ENCODE measurements at places on chromosomes 2 and 18.

GRCh38 chr18:57149531-57149930 is 2.6 kb downstream of the BOD1L2 start:
- DNase-seq: peak; percentile 40

DNA sequence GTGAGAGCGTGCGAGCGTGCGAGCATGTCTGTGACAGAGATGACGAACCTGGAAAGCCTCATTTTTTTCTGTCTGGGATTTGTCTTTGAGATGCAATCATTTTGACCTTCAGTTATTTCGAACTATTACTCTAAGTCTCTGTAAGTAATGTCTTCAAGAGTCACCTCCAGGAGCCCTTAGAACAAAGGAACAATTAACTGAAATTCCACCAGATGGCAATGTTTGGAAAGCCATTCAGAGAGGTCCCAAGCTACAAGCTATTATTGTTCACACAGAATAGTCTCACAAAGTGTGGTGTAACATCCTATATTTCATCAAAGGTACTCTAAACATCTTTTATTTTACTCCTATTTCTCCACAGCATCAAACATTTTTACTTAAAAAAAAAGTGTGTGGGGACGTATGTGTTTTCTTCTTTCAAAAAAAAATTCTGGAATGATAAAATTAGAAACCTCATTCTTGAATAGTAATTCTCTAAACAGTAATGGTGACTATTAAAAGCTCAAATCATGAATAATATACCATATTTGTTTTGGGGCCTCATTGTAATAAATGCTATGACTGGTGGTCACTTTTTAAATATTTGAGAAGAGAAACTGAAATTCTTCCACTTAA is 35.1 kb upstream of the MAPRE2 start:
- DNase-seq: peak; percentile 81

- DNase-seq: no peak
These were observed 473.7 kb upstream of the SALL3 start for GRCh38 chr18:78505851-78506461.

DNA sequence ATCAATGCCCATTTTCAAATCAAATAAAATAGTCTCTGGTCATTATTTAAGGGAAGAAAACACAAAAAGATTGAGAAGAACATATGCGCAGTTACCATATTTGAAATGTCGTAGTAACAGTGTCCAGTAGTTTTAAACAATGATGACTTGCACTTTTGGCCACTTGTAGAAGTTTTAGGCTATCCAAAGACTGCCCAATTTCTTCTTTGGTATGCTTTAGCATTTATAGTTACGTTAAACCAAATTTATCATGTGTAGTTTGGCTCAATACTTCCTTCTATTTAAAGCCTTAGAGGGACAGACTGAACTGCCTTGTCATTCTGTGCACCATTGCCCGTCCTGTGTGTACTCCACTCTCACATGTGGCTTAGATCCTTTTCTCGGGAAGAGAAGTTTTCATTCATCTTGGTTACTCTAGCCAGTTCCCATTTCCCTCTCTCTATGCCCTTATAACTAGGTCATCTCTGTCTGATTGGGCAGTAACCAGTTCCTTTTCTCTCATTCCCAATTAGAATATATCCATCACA is 84.8 kb upstream of the TTN start:
- DNase-seq: no peak

GRCh38 chr18:24976502-24976901 is 375.5 kb downstream of the ZNF521 start:
- no peak for DNase-seq

DNA sequence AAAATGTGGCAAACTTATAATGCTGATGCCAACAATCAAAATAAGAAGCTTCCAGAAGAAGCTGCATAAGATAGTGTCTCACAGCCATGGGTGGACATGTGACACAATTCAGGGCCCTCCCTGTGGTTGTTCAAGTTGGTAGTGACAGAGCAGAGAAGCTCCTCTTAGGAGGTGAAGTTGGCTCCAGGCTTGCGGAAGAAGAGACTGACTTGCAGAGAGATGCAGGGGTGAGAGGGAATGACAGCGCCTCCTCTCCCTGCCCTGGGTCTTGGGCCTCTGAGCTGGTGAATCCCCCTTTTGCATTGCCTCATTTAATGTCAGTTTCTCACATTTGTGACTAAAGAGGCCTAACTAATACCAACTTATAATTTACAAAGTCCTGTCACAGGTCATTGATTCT is 23.0 kb upstream of the RHOB start:
- no peak for DNase-seq

DNA sequence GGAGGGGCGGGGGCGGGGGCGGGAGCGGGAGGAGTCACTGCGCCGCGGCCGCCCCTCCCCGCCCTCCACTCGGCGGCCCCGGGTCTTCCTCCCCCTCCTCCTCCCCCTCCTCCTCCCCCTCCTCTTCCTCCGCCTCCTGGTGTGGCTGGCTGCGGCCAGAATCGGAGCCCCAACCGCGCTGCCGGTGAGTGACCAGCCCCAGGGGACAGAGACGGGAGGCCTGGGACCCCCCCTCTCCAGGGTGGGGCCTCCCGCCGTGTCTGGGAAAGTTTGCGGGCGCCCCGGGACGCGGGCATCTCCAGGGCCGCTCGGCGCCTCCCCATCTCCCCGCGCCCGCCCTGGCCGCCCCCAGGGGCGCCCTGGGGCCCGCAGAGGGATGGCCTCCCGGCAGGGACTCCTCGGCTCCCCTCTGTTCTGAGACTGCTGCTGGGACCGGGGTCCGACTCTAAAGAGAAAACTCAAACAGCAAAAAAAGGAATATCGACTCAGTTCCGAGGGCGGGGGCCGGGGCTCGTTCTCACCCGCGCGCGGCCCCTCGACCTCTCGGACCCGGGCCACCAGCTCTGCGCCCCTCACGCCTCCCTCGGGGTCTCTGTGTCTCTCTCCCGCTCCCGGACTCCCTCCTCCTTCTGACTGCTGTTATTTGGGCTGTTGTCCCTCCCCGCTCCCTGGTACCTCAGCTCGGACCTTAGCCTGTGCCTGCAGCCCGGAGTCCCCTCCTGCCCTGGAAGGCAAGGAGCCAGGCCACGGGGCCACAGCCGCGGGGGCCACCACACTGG is at the start of gene STON1:
Gene STON1 (plus strand): TSS at position 122 of the 779 bp plus-strand sequence. CDS start 50,480 bp downstream, outside the sequence.
- DNase-seq: peak; percentile 38

DNA sequence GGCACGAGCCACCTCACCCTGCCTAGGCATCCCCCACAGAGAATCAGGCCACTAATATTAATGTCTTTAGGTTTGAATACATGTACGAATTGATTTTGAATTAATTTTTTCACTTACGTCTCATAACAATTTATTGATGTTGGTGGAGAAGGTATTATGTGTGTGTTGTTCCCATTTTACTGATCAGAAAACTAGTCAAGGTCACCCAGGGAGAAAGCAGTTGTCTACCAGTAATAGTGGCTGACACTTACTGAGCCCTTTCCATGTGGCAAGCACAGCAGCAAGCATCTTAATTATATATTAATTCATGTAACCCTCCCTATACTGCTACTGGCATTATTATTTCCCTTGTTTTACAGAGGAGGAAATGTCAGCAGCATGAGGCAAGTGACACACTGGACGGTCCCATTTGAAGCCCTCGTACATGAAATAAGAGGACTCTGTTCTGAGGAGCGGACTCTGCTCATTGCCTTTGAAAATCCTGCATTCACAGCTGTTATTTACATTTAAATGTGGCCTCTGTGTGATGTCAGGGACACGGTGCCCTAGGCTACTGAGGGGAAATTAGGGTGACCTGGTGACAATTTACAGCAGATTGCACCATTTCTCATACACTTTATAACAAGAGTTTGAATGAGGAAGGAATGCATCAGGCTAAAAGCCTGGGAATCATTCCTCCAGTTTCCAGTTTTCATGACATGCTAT is 30.9 kb upstream of the KCNE4 start:
- DNase-seq: no peak

DNA sequence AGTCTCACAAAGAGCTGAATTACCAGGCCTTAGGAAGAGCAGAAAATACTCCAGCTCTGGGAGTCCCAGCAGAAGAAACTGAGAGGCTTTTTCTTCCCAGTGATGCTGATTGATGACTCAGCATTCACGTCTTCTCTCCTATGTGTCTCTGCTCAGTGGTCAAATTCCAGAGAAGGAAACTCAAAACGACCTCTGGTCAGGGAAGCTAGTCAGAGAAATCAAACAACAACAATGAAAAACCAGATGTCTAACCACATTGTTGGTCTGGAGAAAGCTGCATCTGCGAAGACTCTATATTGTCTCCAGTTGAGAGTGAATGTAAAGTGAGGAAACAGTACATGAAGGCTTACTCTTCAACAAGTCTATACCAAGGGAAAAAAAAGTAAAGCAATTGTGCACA is 28.6 kb upstream of the CERS6 start:
- no peak for DNase-seq

DNA sequence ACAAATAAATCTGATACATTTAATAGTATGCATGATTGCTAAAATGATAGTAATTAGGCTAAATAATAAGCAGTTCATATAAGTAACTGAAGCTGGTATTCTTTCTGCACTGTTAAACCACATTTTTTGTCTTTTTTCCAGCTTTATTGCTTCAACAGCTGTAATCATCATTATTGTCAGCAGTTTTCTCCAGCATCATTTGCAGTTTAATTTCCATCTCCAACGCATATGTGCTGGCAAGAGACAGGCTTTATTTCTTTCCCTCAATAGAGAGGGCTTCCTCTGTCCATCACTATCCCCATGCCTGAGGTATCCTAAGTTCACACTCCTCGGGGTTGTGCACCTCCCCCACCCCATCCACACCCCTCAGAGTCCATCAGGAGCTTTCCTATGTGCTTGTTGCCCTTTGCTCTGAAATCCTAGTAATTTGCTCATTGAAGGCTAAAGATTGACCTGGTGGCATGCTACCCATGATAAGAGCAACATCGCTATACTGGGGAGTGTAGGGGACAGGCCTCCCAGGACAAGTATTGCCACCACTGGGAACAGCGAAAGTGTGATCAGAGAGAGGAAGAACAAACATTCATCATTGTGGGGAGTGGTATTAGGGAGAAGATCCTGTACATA is 37.1 kb downstream of the B4GALT6 start:
- DNase-seq: no peak

DNA sequence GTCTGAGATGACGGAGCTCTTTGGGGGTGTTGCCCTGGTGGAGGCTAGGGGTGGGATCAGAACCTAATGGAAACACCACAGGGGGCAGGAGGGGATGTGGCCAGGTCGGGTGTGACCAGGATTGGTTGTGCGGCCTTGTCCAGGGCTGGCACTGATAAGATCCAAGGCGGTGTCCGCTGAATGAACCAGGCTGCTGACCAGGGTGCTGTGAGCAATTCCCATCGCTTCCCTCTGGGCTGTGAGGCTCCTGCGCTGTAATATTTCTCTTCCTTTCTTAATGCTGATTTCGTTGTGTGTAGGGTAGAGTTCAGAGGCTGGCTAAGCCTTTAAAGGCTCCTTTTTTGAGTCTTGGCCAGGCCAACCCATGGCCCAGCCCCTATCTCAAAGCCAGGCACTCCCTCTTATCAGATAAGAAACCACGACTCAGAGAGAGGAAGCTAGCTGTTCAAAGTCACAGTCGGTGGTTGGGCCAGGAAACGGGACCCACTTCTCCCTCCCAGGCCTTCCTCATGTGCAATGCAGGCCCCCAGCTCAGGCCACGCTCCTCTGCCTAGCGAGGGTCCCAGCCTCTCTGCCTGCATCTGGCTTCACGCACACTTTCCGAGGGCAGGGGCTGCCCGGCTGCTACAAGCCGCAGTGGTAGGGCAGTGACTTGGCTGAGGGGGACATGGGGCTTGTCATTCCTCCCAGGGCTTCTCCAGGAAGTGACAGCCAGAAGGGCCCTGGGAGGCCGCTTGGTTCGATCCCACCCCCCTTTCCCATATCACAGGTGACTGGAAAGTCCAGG is 26.0 kb upstream of the FOSL2 start:
- DNase-seq: peak; percentile 97

GRCh38 chr2:206127656-206128055 is 31.6 kb downstream of the NDUFS1 start:
- peak; percentile 14 for DNase-seq

DNA sequence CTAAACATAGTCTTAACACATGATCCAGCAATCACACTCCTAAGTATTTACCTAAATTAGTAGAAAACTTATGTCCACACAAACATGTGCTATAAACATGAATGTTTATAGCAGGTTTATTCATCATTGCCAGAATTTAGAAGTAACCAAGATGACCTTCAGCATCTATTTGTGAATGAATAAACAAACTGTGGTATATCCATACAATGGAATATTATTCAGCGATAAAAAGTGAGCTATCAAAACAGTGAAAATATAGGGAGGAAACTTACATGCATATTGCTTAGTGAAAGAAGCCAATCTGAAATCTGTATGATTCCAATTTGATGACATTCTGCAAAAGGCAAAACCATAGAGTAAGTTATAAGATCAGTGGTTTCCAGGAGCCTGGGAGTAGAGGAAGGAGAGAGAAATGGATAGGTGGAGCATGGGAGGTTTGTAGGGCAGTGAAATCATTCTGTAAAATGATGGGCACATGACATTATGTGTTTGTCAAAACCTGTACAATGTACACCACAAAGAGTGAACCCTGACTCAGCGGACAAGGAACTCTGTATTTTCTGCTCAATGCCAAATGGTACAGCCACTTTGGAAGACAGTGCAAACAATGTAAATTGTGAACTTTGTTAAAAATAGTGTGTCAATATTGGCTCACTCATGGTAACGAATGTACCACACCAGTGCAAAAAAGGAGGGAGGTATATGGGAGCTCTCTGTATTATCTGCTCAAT is 61.9 kb upstream of the IGFBP2 start:
- no peak for DNase-seq

- DNase-seq: no peak
These were observed 122.1 kb upstream of the RMDN2 start for GRCh38 chr2:37802899-37803379.

- DNase-seq: no peak
These were observed 254.7 kb downstream of the PTPRM start for GRCh38 chr18:7821784-7822183.

GRCh38 chr2:207395535-207396251 is 134.1 kb upstream of the CREB1 start:
- no peak for DNase-seq

DNA sequence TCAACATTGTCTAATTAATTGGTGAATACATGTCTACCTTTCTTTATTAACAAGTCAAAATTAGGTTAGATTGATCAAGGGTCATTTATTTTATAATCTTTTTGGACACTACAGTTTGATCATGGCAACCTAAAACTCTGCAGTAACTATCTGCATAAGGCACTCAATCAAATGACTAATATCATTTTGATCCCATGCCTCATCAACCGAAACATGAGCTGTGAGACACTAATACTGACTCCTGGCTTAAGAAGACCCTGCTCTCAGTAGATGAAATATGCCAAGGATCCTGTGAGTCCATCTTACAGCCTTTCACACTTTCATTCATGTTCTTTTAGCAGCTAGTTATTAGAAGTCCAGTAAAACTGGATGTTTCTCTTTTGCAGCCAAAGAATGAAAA is 169.4 kb upstream of the CAVIN2 start:
- no peak for DNase-seq

DNA sequence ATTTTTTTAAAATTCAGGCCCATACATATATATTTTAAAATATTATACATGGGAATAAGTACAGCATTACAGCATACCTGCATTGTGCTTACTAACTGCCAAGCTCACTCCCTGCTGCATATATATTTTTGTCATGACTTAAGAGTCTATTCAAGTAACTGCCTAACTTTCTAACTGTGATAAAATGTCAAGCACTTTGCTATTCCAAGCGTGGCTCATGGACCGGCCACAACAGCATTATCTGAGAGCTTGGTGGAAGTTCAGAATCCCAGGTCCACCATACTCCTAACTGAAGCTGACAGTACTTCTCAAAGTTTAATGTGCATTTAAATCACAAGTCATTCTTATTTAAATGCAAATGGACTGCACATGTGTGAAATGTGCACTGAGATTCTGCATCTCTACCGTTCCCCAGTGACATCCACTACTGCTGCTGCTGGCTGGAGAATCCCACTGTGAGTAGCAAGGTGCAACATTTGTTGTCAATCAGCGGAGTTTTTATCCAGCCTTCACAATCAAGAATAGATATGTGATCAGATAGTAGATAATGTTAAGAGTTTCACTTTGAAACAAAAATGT is 79.1 kb downstream of the DYM start:
- DNase-seq: no peak
